IMR-90 (cell line): ENCODE measurements at places on chromosomes 2 and 18. TPM values are rescaled to one million over a fixed set of nuclear protein-coding genes. Genes with fewer than 3 reads are reported as not detected.

PMAIP1 gene
- polyA plus RNA-seq = 25.9 and 30.1 TPM in 2 replicates

EFR3B gene
- polyA plus RNA-seq = 0.36 and 0.38 TPM in 2 replicates

GRCh38 chr2:161709428-161709827 lies 85.2 kb downstream of the SLC4A10 start:
- H3K36me3 ChIP-seq = no peaks in the 10 kb centered on the region
- no peaks in the 10 kb centered on the region for H3K4me1 ChIP-seq
- no peak overlapping the region for H3K27ac ChIP-seq
- 0 out of 2 replicates have a peak overlapping the region, but pooled peaks have one; percentile 21 for H3K4me3 ChIP-seq
- H3K27me3 ChIP-seq = no peaks in the 10 kb centered on the region

DNA sequence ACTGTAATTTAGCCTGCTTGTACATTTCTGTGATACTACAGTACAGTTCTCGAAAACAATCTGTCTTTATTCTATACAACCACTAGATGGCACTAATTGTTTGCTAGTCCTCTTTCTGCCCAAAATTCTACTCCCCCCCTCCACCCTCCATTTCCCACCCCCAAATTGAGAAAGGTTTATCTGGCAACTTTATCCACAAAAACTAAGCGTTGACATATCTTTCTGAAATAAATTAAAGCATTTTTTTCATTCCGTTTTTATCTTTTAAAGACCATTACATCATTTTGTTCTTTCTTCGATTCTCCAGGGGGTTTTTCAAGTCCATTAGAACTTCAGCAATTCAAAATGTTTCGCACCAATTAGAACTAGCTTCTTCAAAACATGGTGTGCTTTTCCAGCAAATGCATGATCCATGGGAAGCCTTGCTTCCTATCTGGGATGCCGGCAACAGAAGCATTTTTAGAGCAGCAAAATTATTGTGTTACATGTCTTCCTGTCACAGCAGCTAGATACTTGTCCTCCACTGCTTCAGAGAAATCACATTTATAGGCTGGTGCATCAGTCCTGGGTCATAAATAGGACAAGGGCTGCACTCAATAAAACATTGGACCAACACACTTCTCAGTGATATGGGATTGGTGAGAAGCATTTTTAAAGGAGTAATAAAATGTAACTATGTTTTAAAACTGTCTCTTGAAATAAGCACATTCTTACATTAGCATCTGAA lies 241.3 kb downstream of the PAX3 start:
- no peaks in the 10 kb centered on the region for H3K36me3 ChIP-seq
- DNase-seq = no peak
- H3K4me1 ChIP-seq = no peaks in the 10 kb centered on the region

DNA sequence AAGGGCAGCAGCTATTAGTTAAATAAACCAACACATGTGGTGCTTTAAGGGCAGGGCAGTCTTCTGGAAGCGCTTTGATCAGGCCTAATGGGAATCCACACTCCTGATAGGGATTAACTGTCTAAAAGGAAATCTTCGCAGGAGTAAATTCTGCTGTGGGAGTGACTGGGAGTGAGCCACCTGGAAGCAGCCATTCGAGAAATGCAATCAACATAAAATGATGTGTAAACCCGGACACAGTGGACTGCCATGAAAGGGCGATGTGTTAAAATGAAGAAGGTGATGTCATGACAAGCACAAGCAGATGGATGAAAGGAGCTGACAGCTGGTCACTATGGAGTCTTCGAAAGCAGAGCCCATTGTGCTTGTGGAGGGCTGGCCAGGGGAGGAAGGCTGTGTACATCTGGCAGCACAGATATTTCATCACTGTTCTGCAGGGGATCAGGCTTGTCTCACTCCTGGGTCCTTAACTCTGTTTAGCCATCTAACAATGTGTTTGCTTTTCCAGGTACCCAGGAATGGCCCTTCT lies 24.8 kb upstream of the GALNT14 start:
- no peaks in the 10 kb centered on the region for H3K4me1 ChIP-seq
- no peaks in the 10 kb centered on the region; the same call in none of the 2 replicates for H3K27me3 ChIP-seq
- H3K27ac ChIP-seq = no peak overlapping the region
- no peak overlapping the region for H3K4me3 ChIP-seq
- DNase-seq = no peak
- H3K36me3 ChIP-seq = no peaks in the 10 kb centered on the region
